ENCODE measurements at places on chromosomes 4 and X.

DNA sequence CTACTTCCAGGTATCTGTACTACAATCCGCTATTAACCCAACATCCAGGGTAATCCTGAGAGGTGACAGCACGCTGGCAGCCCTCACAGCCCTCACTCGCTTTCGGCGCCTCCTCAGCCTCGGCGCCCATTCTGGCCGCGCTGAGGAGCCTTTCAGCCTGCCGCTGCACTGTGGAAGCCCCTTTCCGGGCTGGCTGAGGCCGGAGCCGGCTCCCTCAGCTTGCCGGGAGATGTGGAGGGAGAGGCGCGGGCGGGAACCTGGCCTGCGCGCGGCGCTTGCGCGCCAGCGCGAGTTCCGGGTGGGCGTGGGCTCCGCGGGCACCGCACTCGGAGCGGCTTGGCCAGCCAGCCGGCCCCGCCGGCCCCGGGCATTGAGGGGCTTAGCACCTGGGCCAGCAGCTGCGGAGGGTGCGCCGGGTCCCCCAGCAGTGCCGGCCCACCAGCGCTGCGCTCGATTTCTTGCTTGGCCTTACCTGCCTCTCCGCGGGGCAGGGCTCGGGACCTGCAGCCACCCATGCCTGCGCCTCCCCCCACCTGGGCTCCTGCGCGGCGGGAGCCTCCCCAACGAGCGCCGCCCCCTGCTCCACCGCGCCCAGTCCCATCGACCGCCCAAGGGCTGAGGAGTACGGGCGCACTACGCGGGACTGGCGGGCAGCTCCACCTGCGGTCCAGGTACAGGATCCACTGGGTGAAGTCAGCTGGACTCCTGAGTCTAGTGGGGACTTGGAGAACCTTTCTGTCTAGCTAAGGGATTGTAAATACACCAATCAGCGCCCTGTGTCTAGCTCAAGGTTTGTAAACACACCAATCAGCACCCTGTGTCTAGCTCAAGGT lies 87.3 kb downstream of the PRSS12 start:
- DNase-seq, result no peak
- peaks cover under 1% of the 10 kb centered on the region for H3K27me3 ChIP-seq
- peaks cover 7% of the 10 kb centered on the region for H3K4me1 ChIP-seq
- no peak overlapping the region for H3K27ac ChIP-seq

- no peaks in the 10 kb centered on the region for H3K36me3 ChIP-seq
- DNase-seq, result no peak
- H3K4me1 ChIP-seq, result peaks cover 13% of the 10 kb centered on the region
- no peak overlapping the region for H3K27ac ChIP-seq
- no peaks in the 10 kb centered on the region for H3K27me3 ChIP-seq
Observed at GRCh38 chr4:186012071-186012470, 56.9 kb upstream of the TLR3 start.

- no peak for DNase-seq
- H3K27me3 ChIP-seq, result no peaks in the 10 kb centered on the region
- H3K27ac ChIP-seq, result no peak overlapping the region
- H3K4me1 ChIP-seq, result no peaks in the 10 kb centered on the region
- no peak overlapping the region for H3K4me3 ChIP-seq
Observed at GRCh38 chr4:127364397-127364796, 268.4 kb upstream of the INTU start.

DNA sequence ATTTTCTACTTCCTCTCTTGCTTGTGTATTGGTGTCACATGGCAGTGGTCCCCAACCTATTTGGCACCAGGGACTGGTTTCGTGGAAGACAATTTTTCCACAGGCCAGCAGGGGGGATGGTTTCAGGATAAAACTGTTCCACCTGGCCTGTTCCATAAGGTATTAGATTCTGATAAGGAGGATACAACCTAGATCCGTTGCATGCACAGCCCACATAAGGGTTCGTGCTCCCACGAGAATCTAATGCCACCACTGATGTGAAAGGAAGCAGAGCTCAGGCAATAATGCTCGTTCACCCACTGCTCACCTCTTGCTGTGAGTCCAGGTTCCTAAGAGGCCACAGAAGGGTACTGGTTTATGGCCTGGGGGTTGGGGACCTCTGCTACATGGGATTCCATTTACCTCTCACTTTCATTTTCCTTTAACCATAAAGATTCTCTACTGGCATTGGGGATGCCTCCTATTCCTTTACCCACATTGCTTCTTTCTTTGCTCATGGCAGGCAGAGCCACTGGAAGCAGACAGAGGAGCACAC lies 38.1 kb downstream of the SEC31A start:
- H3K36me3 ChIP-seq, result peaks cover 47% of the 10 kb centered on the region
- no peaks in the 10 kb centered on the region for H3K27me3 ChIP-seq
- H3K4me3 ChIP-seq, result no peak overlapping the region
- H3K27ac ChIP-seq, result no peak overlapping the region
- no peak for DNase-seq

DNA sequence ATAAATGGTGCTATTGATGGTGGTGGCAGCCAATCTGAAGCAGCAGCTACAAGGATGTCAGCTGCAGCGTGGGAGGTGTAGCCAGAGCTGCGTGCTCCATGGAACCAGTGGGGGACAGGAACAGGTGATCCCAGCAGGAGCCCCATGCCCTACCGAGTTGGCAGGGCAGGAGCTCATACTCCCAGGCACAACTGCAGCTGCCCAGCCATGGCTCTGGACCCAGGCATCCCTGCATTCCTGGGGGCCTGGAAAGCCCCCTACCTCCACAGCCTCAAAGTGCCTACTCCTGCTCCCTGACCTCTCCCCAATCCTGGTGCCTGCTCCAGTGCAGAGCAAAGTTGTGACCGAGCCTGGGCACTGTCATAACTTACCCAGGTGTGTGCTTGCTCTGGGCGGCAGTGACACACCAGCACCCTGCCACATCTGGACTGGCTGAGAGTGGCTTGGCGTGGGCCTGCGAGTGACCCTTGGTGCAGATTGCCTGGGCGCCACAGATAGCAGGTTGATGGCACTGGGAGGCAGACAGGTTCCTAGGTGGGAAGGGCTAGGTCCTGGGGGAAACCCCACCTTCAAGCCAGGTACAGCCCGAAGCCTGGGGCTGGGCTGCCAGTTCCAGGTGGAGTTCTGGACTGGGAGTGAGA lies 101.1 kb downstream of the DCAF12L2 start:
- no peak overlapping the region for H3K27ac ChIP-seq
- no peaks in the 10 kb centered on the region for H3K4me1 ChIP-seq
- no peak for DNase-seq
- no peak overlapping the region for H3K4me3 ChIP-seq
- H3K36me3 ChIP-seq, result no peaks in the 10 kb centered on the region

GRCh38 chr4:82373486-82373815 lies 340 bp downstream of the HNRNPD start:
- H3K4me1 ChIP-seq, result peaks cover 44% of the 10 kb centered on the region
- H3K4me3 ChIP-seq, result peak overlapping the region; percentile 91
- no peak for DNase-seq
- H3K27me3 ChIP-seq, result no peaks in the 10 kb centered on the region

GRCh38 chr4:47498899-47499298 lies 13.8 kb downstream of the ATP10D start:
- no peak overlapping the region for H3K27ac ChIP-seq
- peaks cover 6% of the 10 kb centered on the region for H3K4me1 ChIP-seq
- no peak overlapping the region for H3K4me3 ChIP-seq

GRCh38 chrX:6852869-6853268 lies 294.6 kb upstream of the STS start:
- no peak overlapping the region for H3K4me3 ChIP-seq
- no peak for DNase-seq
- H3K36me3 ChIP-seq, result no peaks in the 10 kb centered on the region
- no peaks in the 10 kb centered on the region for H3K27me3 ChIP-seq

- peak overlapping the region; percentile 27 for H3K27ac ChIP-seq
- H3K4me1 ChIP-seq, result peaks cover 18% of the 10 kb centered on the region
- no peaks in the 10 kb centered on the region for H3K27me3 ChIP-seq
- no peak for DNase-seq
- H3K36me3 ChIP-seq, result no peaks in the 10 kb centered on the region
- H3K4me3 ChIP-seq, result no peak overlapping the region
Observed at GRCh38 chr4:62510228-62510627, 1310.1 kb downstream of the ADGRL3 start.

DNA sequence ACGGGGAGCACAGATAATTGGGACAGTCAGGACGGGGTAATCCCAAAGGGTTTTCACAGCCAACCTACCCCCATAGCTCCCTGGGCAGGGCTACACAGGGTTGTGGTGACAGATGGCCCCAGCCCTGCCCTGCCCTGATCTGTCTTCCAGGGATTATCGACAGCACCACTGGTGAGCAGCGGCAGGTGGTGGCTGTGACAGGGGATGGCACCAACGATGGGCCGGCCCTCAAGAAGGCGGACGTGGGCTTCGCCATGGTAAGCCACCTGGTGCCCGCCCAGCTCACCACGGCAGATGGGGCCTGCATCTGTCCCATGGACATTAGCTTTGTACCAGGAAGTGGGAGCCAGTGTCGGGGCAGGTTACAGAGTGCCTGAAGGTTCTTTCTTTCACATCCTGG lies 39.3 kb downstream of the ATP2B3 start:
- H3K4me1 ChIP-seq, result no peaks in the 10 kb centered on the region
- no peaks in the 10 kb centered on the region for H3K36me3 ChIP-seq
- no peak for DNase-seq
- no peak overlapping the region for H3K27ac ChIP-seq
- peaks cover 4% of the 10 kb centered on the region for H3K27me3 ChIP-seq

DNA sequence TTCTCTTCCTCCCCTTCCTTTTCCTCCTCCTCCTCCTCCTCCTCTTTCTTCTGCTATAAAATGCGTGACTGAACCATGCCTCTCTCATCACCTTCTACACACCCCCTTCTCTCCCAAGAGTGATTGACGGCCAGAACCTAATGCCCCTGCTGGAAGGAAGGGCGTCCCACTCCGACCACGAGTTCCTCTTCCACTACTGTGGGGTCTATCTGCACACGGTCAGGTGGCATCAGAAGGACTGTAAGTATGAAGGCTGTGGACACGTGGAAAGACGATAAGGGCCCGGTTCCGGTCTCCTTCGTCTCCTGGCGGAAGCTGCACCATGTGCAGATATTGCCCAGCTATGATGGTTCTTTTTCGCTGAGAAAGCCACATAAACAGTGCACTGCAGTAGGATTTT lies 12.1 kb upstream of the ARSF start:
- H3K4me3 ChIP-seq, result no peak overlapping the region
- peaks cover 7% of the 10 kb centered on the region for H3K36me3 ChIP-seq
- no peak overlapping the region for H3K27ac ChIP-seq
- H3K27me3 ChIP-seq, result no peaks in the 10 kb centered on the region
- no peak for DNase-seq
- H3K4me1 ChIP-seq, result peaks cover 13% of the 10 kb centered on the region

GRCh38 chrX:49704691-49705404 lies 9.1 kb upstream of the PAGE1 start:
- peaks cover 2% of the 10 kb centered on the region for H3K27me3 ChIP-seq
- no peak overlapping the region for H3K27ac ChIP-seq
- H3K4me3 ChIP-seq, result no peak overlapping the region
- no peaks in the 10 kb centered on the region for H3K4me1 ChIP-seq
- H3K36me3 ChIP-seq, result no peaks in the 10 kb centered on the region

- peaks cover 60% of the 10 kb centered on the region for H3K4me1 ChIP-seq
- peaks cover 11% of the 10 kb centered on the region for H3K36me3 ChIP-seq
- no peaks in the 10 kb centered on the region for H3K27me3 ChIP-seq
Observed at GRCh38 chr4:147289181-147289580, 191.7 kb upstream of the EDNRA start.
